Activated CD8-positive, alpha-beta memory T cell treated with anti-CD3 and anti-CD28 coated beads, Interleukin-2, amount 10 ng/mL, durations not matched to agents 7 days and 5 days (primary cell): ENCODE measurements at places on chromosomes 12 and 14.

DNA sequence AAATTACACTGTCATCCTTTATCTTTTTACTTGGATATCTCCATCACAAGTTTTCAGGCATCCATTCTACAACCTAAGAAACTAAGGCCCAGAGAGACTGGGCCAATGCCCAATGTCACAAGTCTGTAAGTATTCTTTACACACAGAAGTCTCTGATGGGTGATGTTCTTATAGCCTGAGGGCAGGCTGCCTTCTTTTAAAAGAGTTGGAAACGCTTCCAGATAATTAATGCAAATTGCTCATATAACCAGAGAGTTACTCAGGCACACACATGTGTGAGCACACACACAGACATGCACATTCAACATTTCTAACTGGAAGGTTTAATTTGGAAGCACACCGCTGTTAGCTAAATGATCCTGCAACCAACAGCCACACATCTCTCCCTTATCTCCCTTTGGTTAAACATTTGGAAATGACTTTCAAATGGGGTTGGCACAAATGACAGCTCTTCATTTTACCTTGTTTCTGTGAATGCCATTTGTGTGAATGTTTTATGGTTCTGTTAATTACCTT, 160.8 kb upstream of the TMPO start:
- H3K27ac ChIP-seq = no peak overlapping the region
- H3K4me3 ChIP-seq = no peak overlapping the region
- H3K36me3 ChIP-seq = no peaks in the 10 kb centered on the region
- H3K27me3 ChIP-seq = peaks cover 46% of the 10 kb centered on the region

DNA sequence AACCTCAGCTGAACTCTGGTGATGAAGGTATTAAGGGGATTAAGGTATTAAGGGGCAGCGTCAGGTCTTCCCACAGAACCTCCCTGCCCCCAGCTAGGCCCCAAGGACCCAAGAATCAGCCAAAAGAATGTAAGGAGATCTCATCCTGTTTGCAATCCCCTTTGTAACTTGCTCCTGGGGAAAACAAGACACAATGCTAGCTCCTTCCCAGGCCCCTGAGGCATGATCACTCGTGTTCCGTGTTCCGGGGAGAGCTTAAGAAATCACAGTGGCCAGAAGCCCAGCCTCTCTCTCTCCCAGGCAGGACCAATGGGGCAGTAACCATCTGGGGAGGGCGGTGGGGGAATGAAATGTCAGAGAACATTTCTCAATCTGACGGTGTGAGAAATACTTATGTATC, 33.2 kb downstream of the PIGH start:
- H3K27me3 ChIP-seq = no peaks in the 10 kb centered on the region
- DNase-seq = no peak
- no peak overlapping the region for H3K4me3 ChIP-seq
- peaks cover 18% of the 10 kb centered on the region for H3K4me1 ChIP-seq

- peaks cover 1% of the 10 kb centered on the region for H3K36me3 ChIP-seq
- H3K4me1 ChIP-seq = peaks cover 19% of the 10 kb centered on the region
- no peak overlapping the region for H3K27ac ChIP-seq
Measured at GRCh38 chr12:102423462-102423861, 56.9 kb downstream of the IGF1 start.

GRCh38 chr12:5456906-5457305, 25.0 kb downstream of the NTF3 start:
- H3K27ac ChIP-seq = no peak overlapping the region
- no peaks in the 10 kb centered on the region for H3K27me3 ChIP-seq
- no peak for DNase-seq
- no peaks in the 10 kb centered on the region for H3K36me3 ChIP-seq
- peaks cover 1% of the 10 kb centered on the region for H3K4me1 ChIP-seq
- H3K4me3 ChIP-seq = no peak overlapping the region

DNA sequence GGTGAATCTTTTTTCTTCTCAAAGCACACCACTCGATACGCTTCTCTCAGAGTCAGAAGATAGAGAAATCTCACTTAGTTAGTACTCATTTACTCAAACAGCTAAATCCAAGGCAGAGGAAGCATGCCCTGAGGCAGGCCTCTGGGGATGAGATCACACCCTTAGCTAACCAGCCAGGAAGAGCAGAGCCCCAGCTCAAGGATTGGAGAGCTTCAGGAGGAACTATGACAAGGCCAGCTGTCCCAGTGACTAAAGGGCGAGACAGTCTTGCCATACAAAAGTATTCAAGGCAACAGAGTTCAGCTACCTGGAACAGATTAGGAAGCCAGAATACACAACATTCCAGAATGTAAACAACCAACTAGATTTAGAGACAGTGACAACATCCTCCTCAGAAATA, 197.7 kb upstream of the CCDC196 start:
- H3K36me3 ChIP-seq = no peaks in the 10 kb centered on the region
- H3K4me1 ChIP-seq = no peaks in the 10 kb centered on the region
- no peak overlapping the region for H3K4me3 ChIP-seq
- H3K27ac ChIP-seq = no peak overlapping the region

- no peaks in the 10 kb centered on the region for H3K36me3 ChIP-seq
- H3K27me3 ChIP-seq = no peaks in the 10 kb centered on the region
- no peak overlapping the region for H3K27ac ChIP-seq
Measured at GRCh38 chr14:79658769-79659168, 552.5 kb downstream of the DIO2 start.

GRCh38 chr12:94289461-94290312, 141.3 kb downstream of the PLXNC1 start:
- H3K4me1 ChIP-seq = peaks cover 3% of the 10 kb centered on the region
- no peak for DNase-seq
- no peaks in the 10 kb centered on the region for H3K27me3 ChIP-seq
- no peak overlapping the region for H3K4me3 ChIP-seq
- H3K36me3 ChIP-seq = peaks cover 11% of the 10 kb centered on the region
- H3K27ac ChIP-seq = no peak overlapping the region

DNA sequence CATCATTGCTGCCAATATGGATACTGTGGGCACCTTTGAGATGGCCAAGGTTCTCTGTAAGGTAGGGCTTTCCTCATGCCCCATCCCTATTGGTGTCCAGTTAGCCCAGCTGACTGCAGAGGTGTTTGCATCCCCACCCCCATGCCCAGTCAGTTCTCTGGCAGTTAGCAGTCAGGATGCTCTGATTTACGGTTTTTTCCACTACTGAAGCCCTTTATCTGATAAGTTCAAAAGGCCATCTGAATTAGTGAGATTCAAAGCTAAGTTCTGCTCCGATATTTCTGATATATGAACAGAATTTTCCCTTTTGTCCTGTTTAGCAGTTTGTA, 773 bp downstream of the GMPR2 start:
- H3K4me3 ChIP-seq = peak overlapping the region; percentile 84
- peaks cover 36% of the 10 kb centered on the region for H3K36me3 ChIP-seq
- no peak for DNase-seq
- peaks cover 57% of the 10 kb centered on the region for H3K4me1 ChIP-seq
- no peaks in the 10 kb centered on the region for H3K27me3 ChIP-seq

DNA sequence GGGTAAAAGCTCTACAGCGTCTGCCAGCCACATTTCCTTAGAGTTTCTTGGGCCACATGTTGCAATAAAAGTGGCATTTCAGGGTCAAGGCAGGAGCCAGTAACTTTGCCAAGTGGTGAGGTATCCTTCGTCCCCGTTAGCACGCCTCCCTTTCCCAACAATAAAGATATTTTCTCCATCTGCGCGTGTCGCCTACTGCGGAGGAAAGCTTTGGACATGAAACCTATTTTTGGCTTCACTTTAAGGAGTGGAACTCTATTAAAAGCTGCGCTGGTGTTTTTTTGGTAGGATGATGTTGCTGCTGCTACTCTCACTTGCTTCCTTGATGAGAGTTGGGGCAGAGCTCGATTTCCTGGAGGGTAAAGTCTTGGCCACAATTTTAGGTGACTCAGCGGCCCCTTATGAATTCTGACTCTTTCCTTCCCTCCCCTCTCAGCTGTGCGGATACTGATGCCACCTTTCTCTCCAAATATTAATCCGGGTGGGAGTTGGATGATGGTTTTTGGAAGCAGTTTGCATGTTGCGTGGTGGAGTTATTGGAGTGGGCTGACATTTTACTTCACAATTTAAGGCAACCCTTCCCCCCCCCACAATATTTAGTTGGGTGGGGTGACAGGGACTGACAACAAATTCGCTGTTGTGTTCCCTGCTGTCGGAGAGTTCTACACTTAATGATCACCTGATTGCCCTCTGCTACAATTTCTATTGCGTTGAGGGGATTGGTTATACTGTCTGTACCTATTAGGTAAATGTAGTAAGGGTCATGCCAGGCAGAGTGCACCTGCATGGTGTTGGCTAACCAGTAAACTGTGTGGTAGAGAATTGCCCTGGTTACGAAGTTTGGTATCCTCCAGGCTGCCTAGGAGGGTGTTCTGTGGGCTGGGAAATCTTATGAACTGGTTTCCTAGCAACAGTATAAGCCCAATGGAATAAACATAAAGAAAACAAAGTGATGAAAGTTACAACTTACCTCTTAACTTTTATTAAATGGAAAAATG, 1.1 kb downstream of the CCDC91 start:
- H3K27ac ChIP-seq = peak overlapping the region; percentile 99
- peaks cover 31% of the 10 kb centered on the region for H3K4me1 ChIP-seq
- H3K36me3 ChIP-seq = peaks cover 35% of the 10 kb centered on the region
- DNase-seq = peak; percentile 69
- H3K27me3 ChIP-seq = no peaks in the 10 kb centered on the region
- H3K4me3 ChIP-seq = peak overlapping the region; percentile 96

DNA sequence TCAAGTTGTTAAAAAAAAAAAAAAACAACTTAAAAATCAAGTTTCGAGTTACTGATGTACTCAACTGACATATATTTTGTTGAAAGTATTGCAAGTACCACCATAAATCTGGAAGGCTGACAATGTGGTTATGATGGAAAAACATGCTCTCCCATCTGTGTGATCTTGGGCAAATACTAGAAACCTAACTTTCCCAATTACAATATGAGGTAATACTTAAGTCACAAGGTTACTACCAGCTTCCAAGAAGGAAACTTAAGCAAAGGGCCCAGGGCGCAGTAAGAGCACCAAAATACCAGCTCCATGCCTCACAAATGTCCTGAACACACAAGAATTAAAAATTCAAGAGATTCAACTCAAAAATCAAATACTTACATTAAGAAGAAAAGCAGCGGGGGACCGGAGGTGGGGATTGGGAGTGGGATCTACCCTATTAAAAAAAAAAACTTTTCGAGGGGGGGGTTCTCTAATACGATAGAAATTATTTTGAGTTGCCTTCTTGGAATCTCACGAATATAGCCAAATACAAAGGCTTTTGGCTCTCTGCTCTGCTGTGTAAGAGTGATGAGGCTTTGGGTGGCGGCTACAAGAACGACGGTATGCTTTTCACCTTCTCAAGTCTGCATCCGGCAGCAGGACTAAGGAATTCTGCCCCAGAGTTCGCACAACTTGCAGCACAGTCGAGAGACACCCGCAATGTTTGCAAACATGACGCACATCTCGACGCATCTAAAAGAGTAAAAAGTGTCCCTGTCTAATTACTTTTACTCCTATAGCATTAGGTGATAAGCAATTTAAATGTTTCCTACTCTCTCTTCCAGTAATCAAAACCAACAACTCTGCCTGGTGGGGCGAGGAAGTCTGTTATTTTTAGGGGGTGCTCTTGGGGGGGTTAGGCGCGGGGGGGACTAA, 1.1 kb downstream of the SAV1 start:
- H3K4me1 ChIP-seq = peaks cover 12% of the 10 kb centered on the region
- no peaks in the 10 kb centered on the region for H3K27me3 ChIP-seq
- peaks cover 11% of the 10 kb centered on the region for H3K36me3 ChIP-seq
- H3K4me3 ChIP-seq = no peak overlapping the region
- peak overlapping the region; percentile 58 for H3K27ac ChIP-seq

DNA sequence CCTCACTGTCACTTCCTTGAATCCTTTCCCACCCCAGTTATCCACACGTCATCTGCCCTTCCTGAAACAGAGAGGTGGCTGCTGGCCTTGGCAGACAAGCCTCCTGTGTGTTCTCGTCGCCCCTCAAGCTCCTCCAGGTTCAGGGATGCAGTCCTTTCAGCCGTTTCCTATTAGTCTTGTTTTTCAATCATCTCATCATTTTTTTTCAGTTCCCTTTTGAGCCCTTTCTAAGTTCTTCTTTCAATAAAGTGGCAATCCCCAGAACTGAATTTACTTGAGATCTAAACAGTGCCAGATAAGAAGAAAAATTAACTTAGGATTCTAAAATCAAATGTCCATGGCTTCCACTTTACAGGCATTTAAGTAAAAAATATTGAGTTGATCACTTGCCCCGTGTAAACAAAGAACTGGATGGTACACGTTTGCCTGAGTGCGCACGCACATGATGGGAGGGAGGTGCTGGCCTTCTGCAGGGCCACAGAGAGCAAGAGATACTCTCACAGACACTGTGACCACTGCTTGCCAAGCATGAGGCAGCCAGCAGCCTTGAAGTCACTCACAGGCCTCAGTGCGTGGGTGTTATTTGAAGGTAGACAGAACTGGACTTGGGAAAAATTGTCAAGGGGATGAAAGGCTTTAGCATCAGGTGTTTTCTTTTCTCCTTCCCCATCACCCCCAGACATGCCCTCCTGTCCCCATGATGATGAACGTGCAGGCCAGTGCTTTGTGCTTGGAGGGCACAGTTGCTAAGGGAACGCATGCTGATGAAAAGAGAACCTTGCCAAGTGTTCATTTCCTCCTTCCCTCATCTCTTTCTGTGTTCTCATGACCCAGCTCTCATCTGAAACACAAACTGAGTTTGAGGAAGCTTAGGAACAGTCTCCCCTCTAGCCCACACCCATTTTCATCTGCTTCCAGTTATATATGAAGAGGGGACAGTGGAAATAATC, 408.3 kb downstream of the EGLN3 start:
- DNase-seq = no peak
- no peaks in the 10 kb centered on the region for H3K27me3 ChIP-seq
- no peaks in the 10 kb centered on the region for H3K36me3 ChIP-seq
- no peak overlapping the region for H3K4me3 ChIP-seq
- H3K27ac ChIP-seq = no peak overlapping the region

GRCh38 chr12:108399514-108399913, 60.4 kb upstream of the CMKLR1 start:
- DNase-seq = no peak
- H3K4me1 ChIP-seq = no peaks in the 10 kb centered on the region
- H3K27ac ChIP-seq = no peak overlapping the region
- no peak overlapping the region for H3K4me3 ChIP-seq

GRCh38 chr12:6225630-6226001, 25.4 kb downstream of the CD9 start:
- H3K27me3 ChIP-seq = peaks cover 4% of the 10 kb centered on the region
- H3K4me3 ChIP-seq = no peak overlapping the region
- peaks cover 7% of the 10 kb centered on the region for H3K4me1 ChIP-seq
- no peak for DNase-seq
- no peak overlapping the region for H3K27ac ChIP-seq
- no peaks in the 10 kb centered on the region for H3K36me3 ChIP-seq
